ENCODE measurements at places on chromosomes 7 and 10. TPM values are rescaled to one million over a fixed set of nuclear protein-coding genes. Genes with fewer than 3 reads are reported as not detected.

- no peak for DNase-seq
Observed at GRCh38 chr10:95539560-95540284, 21.4 kb downstream of the SORBS1 start.

TYW1 gene
- 6.9 TPM for polyA plus RNA-seq

DNA sequence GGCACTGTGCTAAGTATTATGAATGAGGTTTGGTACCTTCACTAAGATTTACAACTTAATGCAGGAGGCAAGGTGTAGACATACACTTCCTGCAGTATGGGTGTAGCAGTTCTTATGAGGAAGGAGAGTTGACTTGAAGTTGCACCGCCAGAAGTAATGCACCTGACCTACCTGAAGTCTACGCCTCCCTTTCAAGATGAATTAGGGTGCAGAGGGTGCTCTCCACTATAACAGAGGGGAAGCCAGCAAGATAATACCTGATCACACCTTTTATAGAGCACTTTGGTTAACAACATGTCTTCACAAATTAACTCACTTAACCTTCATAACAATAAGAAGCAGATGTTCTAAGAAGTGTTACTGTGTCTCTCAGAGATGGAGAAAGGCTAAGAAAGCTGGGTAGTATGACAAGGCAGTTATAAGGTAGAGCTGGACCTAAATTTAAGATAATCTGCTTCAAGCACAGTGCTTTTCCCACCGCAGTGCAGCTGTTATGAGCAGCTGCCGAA is 552 bp upstream of the RAB18 start:
- DNase-seq = no peak

SORBS1 gene
- 140 TPM for polyA plus RNA-seq

SAMD9 gene
- polyA plus RNA-seq = 2.0 TPM

DNA sequence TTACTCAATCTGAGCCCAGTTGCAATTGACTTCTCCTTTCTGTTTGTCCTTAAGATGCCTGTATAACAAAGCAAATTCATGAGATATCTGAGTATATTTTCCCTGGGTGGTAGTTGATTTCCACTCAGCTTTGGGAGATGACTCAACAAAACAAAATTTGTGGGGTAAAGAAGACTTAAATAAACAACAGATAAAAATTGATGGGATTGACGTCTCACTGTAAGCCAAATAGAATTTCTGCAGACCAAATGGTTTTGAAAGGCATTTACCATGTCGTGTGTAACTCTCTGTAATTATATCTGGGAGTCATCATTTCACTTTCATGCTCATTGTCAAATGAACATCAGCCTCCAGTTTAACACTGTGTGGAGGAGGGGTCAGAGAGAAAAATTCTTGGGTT is 255.4 kb upstream of the MYO3A start:
- no peak for DNase-seq

FEZF1 gene
- polyA plus RNA-seq = not detected

ZNF239 gene
- polyA plus RNA-seq = 1.2 TPM

ADAP1 gene
- polyA plus RNA-seq = 13.5 TPM

PHYH gene
- 51.1 TPM for polyA plus RNA-seq

AGR3 gene
- not detected for polyA plus RNA-seq

TRIM50 gene
- 0.04 TPM for polyA plus RNA-seq

DNA sequence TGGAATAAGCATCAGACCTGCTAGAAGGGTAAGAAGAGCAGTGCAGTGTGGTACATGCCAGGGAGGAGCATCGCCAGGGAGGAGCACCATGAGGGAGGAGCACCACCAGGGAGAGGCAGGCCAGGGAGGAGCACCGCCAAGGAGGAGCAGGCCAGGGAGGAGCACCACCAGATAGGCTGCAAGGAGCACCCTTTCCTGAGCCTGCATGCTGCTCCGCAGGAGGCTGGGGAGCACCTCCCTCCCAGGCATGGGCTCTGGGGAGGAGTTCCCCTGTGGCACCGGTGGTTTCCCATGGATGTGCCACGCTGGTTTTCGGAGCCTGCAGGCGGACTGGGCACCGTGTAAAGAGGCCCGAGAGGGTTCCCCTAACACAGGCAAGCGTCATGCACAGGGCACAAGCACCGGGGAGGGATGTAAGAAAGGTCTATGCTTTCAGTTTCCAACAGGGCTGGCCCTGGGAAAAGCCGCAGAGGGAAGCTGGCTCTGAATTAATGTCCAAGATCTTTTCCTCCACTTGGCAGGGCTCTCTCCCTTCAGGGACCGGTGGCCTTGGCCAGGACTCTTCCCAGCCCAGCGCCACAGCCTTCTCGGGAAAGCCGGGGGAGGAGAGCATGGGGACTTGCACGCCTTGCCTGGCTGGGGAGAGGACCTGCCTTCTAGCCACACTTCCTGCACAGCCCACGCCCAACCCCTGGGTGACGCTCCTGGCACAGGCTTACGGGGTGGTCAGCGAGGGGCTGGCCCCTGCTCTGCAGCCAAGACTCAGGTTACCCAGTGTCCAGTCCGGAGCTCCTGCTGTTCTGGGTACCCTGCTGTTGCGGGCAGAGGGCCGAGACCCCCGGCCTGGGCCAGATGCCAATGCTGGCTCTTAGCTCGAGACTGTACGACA is 11.5 kb upstream of the GPER1 start:
- DNase-seq = peak; percentile 55

FAM237B gene
- not detected for polyA plus RNA-seq

SND1 gene
- 39.9 TPM for polyA plus RNA-seq

GRCh38 chr10:43448742-43449141 is 11.8 kb downstream of the ZNF487 start:
- DNase-seq = no peak

DNA sequence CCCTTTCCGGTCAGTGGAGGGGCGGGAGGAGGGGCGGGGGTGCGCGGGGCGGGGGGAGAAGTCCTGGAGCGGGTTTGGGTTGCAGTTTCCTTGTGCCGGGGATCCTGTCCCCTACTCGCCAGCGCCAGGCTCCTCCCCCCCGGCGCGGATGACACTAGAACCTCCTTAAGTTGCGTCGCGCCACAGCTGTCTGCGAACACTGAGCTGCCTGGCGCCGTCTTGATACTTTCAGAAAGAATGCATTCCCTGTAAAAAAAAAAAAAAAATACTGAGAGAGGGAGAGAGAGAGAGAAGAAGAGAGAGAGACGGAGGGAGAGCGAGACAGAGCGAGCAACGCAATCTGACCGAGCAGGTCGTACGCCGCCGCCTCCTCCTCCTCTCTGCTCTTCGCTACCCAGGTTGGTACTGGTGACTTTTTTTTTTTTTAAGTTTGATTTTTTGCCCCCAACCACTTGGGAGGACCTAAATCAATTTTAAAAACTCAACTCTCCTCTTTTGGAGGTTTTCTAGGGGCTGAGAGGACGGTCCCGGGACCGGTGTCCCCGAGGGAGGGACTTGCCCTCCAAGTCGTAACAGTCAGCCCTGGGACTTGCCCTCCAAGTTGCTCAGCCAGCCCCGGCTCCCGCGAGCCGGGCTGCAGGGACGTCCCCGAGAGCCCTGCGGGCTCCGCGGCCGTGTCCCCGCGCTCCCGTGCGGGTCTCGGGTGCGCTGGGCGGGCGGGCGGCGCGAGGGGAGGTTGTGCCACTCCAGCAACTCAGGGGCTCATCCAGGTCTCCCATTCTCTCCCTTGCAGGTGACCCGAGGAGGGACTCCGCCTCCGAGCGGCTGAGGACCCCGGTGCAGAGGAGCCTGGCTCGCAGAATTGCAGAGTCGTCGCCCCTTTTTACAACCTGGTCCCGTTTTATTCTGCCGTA is at the start of gene GATA3:
GATA3 (plus strand) TSS at position 195 of the 914 bp plus-strand sequence. CDS start 968 bp downstream, outside the sequence.
- DNase-seq = peak; percentile 58

Measured in heart right ventricle (tissue), 16 donors.